ENCODE measurements at places on chromosomes 2 and 18.
A peak's percentile ranks its signal among the peaks of the same experiment; 100 is the strongest.

DNA sequence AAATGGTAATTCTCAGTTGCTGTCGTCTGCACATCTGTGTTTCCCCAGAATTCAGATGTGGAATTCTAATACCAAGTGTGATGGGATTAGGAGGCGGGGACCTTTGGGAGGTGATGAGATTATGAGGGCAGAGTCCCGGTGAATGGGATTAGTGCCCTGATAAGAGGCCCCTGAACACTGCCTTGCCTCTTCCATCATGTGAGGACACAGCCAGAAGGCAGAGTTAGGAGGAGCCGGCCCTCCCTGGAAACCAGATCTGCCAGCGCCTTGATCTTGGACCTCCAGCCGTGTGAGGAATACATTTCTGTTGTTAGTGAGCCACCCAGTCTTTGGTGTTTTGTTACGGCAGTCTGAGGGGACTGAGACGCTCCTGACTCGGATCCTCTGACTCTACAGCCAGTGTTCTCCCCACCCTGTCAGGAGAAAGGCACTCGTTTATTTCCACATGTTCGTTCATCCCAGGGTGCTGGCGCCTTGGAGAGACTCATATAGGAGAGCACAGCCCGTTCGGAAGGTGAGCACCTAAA, 395.0 kb downstream of the ZNF516 start:
- DNase-seq = no peak

DNA sequence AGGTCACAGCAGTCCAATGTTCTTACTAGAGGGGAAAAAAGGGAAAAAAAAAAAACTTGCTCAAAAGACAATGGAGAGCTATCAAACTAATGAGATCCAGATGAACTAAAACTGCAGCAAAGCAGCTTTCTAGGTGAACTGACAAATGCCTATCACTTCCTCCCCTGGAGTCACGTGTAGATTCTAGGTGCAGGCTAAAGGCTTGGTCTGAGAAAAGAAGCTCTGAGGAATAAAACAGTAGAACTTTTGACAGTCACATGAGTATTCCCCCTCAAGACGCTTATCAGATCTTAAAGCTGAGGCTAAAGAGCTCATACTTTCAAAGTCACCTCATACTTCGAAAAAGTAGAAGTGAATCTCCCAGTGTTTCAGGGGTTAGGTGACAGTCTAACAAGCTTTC, 42.3 kb downstream of the SMAD2 start:
- DNase-seq = no peak

- no peak for DNase-seq
Observed at GRCh38 chr18:72672364-72673184, 128.4 kb upstream of the CBLN2 start.

- DNase-seq = no peak
Observed at GRCh38 chr2:222052934-222053367, 245.8 kb downstream of the PAX3 start.

- no peak for DNase-seq
Observed at GRCh38 chr2:109435901-109436598, 177.7 kb downstream of the SEPTIN10 start.

DNA sequence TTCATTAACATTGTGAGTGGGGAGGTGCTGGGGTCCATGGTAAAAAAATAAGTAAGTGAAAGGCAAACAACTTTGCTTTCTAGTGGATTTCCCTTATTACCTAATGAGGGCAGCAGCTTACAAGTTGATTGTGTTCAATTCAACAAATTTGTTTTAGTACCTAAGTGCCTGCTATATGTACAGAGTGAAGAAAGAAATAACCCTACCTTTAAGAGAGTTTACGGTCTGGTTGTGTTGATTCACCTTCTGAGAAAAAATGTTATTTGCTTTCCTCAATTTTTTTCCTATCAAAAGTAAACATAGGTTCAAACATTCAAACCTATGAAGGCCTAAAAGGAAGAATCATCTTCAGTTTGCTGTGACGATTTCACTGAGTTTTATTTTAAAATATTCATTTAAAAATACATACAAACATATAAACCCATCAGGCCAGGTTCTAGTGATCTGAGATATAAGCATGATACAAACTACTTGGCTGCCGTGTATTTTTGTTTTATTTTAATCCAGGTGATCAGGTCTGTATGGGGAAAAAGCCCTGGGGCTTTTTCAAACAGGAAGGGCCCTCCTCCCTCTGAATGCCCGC, 1.5 kb upstream of the SPTBN1 start:
- no peak for DNase-seq

- DNase-seq = peak; percentile 9
Observed at GRCh38 chr18:36828157-36828629, 609 bp downstream of the TPGS2 start.

GRCh38 chr2:47043142-47043890, 111.8 kb downstream of the STPG4 start:
- no peak for DNase-seq

DNA sequence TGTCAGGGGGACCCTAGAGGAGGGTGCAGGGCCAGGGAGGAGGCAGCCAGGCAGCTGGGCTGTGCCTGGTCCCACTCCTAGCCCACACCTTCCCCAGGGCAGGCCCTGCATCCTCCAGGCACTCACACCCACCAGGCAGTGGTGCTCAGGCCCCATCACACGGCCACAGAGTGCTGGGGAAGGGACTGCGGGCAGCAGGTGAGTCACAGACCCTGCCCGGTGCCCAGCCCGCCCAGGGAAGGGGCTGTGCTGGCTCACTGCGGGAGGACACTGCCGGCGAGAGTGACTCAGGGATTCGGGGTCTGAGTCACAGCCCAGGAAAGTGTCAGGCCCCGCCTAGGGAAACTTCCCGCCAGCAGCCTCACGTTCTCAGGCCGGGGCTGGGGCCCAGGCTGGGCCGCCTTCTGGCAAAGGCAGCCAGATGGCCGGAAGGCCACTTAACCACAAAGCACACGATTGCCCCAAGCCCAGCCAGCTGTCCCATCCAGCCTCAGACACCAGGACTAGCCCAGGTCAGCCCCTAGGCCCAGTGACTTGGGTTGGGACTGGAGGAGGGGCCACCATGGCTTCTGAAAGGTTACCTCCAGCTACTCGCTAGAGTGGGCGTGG, 42.2 kb downstream of the BIN1 start:
- peak; percentile 74 for DNase-seq

DNA sequence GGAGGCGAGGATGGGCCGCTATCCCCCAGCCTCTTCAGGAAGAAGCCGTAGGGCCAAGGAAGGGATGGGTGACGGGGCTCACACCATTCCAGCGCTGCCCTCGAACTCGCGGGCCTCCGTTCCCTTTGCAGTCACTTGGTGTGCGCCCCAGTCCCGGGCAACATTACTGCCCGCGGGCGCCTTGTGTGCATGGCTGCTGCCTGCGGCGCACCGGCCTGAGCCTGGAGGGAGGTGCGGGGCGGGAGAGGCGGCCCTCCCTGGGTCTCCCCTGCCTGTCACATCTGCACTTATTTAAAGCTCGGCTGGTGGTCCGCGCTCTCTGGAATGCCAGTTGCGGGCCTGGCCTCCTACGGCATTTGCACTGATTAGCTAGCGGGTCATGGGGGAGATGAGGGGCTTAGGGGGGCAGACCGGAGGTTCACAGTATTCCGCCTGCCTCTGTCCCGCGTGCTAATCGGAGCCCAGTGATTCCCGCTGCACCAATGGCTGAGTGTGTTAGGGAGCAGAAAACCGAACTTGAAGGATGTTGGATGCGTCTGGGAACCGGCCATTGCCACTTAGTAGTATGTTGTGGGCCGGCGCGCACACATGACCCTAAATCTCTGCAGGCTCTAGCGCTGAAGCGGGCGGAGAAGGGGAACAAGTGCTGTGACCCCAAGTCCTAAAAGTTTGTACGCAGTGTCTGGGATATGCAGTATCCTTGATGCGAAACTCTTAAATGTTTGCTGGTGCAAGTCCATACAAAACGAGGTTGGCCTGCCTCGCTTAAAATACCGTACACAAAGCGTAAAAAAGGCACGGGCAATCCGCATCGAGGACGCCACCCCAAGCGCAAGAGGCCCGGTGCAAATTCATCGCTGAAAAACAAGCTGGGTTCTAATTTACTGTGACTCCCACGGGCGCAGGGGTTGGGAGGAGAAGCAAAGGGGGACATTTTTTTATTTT, 161.2 kb upstream of the SIX2 start:
- no peak for DNase-seq

DNA sequence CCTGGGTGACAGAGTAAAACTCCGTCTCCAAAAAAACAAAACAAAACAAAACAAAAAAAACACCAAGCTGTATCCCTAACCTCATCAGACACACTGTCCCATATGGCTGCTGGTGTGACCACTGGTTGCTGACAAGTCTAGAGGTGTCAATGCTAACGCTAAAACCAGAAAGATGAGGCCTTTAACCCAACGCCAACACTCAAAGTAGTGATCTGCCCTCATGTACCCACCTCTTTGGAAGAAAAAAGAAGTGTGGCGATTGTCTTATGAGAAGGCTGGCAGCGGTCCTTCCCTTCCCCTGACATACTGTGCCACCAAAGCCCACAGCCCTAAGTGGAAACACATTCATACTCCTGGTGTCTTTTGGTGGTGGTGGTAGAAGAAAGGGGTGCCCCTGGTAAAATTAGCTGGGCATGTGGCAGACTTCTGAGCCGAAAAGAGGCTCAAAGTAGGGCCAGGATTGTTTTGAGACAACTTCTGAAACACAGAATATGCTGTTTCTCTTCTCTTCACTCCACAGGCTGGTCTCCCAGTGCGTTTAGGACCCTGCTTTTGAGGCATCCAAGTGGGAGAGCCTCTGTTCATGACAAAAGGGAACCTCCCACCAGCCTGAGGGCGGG, 9.8 kb downstream of the SERTAD2 start:
- no peak for DNase-seq

DNA sequence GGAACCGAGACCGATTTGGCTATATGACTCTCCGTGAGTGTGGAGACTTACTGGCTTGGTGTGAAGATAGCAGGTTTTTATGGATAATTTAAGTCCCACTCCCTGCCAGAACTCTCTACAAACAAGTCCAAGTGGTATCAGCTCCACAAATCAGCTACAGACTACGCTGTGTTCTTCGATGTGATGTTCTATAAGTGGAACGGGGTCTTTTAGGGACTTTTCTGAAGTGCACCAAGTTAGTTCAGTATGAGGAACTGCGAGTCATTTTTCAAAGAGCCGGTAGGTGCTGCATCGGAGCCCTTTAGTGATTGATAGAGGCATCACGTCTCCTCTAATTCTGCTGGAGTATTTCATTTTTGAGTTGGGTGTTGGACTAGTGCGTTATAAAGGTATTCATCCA, 107.1 kb downstream of the TSHZ1 start:
- DNase-seq = no peak

- no peak for DNase-seq
Observed at GRCh38 chr18:62399781-62400308, 74.7 kb downstream of the TNFRSF11A start.

DNA sequence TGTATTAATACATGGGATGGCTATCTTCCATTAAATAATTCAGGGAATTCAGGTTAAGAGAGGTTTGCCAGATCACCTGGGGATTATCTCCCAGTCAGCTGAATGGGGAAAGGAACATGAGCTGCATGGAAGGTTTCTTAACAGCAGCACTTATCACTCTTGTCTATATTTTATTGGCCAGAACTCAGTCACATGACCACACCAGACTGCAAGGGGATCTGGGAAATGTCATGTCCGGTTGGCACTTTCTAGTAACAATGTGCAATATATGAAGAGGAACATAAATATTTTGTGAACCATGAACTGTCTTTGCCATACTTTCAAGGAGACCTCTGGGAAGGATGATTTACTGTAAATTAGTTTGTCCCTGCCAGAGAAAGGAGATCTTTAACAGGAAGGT, 599.1 kb downstream of the SLC4A3 start:
- DNase-seq = no peak

GRCh38 chr2:224751996-224752698, 36.0 kb upstream of the CCDC195 start:
- DNase-seq = no peak

DNA sequence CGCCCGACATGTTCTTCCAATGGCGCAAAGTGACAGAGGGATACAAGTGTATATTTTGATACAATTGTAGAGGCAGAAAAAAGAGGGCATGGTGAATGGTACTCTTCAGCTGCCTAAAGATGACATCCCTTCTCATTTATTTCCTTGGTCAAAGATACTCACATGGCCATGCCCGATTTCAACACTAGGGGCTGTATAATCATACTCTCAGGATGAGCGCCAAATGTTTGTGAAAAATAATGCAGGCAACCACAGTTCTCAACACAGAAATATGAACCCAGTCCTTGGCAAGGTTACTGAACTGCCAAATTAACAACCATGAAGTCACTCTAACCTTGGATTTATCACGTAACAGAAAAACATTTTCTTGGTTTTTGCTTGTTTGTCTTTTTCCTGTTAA, 204.4 kb downstream of the CCDC102B start:
- DNase-seq = no peak

DNA sequence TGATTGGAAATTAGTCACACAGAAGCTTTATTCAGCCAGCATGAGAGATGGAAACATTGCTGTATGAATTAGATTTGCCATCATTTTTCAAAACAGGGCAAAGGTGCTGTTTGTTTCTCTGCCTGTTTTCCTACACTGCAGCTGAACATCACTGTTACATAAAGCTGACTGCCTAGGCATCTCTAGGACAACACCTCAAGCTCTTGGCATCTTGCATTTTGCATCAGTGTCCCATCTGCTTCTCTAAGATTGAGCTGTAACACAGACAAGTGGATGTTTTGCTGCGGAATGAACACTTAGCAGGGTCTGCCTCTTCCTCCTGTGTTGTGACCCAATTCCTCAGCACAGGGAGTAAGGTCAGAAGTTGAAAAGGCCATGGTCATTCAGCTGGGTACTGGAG, 4.9 kb downstream of the CCT7 start:
- no peak for DNase-seq

DNA sequence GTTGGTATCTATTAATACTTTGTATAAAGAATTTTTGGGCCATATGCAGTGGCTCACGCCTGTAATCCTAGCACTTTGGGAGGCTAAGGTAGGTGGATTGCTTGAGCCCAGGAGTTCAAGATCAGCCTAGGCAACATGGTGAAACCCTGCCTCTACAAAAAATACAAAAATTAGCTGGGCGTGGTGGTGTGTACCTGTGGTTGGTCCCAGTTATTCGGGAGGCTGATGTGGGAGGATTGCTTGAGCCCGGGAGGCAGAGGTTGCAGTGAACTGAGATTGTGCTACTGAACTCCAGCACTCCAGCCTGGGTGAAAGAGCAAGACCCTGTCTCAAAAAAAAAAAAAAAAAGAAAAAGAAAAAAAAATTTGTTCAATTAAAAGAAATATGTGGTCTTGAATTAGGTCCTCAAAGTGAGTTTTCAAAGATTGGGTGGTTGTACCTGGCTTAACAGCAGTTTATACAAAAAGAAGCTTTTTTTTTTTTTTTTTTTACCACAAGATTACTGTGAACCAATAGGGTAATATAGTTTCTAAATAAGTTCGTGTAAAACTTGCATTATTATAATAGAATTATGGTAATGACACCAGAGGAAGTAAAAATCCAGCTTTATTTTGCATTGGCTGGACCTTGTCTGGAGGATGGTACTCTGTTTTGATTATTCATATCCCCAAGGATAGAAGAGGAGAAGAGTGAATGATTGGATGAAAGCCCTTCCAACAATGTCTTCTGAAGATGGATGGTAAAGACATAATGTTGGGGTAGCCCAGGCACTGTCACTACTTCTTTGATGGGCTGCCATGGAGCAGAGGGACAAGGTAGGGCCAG, 210.3 kb downstream of the MYCN start:
- no peak for DNase-seq
